HFF-Myc (cell line): ENCODE measurements at places on chromosomes 6 and 20.

GRCh38 chr20:31567380-31567720 is 37.7 kb upstream of the ID1 start:
- DNase-seq: no peak

- DNase-seq: no peak
Observed at GRCh38 chr6:90765491-90765890, 178.6 kb upstream of the MAP3K7 start.

GRCh38 chr6:170083236-170084051 is 207.4 kb downstream of the DLL1 start:
- no peak for DNase-seq

- DNase-seq: no peak
Observed at GRCh38 chr6:157519255-157520116, 138.5 kb downstream of the ZDHHC14 start.

- DNase-seq: no peak
Observed at GRCh38 chr6:106870069-106870468, 104.5 kb downstream of the CD24 start.

- DNase-seq: no peak
Observed at GRCh38 chr20:33108661-33109060, 29.2 kb downstream of the BPIFB4 start.

DNA sequence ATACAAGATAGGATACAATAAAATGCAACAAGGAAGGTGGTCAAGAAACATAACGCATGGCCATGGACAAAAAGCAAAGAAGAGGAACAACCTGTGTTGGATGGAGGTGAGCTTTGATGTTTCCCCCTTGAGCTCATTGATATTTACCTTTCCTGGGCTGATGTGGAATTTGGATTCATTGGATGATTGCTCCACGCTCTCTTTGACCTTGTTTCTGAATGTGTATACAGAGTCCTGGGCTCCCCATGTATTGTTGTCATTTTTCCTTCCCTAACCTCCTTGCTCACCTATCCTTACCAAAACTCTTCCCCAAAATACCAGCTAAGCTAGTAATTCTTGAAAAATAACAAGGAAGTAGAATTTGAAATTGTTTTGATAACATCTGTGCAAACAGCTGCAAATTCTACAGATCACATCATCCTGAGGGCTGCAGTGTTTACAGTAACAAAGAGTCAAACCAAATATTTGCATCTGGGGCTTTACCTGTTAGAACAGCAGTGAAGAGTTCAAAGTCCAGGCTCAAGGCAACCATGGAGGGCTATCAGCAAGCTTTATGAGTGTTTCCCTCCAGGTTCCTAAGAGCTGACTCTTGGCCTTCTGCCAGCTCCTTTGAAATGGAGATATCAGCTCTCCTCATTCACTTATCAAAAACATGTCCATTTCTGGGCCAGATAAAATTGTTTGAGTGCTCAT is 214.3 kb upstream of the MARCKS start:
- no peak for DNase-seq

DNA sequence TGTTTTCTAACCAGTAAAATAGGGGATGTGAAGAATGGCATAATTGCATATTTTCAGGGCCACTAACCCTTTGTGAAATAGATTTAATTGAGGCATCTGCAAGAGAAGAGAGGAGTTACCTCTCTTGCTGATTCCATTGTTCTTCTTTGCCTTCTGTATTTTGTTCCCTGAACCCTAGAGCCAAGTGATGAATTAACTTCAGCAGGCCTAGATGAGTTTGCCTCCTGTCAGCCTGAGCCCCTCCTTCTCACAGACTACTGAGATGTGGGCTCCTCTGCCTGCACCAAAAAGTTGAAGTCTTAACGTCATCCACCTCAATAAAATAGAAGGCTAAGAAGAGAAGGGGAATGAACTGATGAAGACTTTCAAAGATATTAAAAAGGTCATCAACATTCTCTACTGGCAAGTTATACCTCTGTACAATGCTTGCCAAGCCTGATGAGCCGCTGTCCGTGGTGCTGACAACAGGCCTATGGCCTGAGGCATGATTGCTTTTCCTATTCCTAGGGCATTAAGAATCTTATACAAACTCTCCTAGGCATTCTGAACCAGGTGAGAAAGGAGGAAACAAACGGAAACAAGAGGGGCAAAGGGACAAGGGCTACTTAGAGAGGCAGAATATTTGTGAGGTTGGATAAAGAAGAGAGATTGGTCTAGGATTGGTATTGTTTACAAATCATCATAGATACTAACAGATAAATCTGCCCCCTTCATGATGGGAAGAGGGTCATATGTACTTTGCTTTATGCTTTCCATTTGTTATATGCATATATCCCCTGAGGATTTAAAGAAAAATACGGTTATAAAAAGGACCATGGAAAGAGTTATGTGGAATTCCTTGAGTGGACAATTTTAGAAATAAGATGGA is 46.8 kb downstream of the CD24 start:
- peak; percentile 16 for DNase-seq

DNA sequence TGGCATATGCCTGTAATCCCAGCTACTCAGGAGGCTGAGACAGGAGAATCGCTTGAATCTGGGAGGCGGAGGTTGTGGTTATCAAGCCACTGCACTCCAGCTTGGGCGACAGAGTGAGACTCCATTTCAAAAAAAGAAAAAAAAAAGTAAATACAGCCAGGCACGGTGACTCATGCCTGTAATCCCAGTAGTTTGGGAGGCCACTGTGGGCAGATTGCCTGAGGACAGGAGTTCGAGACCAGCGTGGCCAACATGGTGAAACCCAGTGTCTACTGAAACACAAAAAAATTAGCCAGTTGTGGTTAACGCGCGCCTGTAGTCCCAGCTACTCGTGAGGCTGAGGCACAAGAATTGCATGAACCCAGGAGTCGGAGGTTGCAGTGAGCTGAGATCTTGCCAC is 1.5 kb upstream of the NINL start:
- DNase-seq: no peak

DNA sequence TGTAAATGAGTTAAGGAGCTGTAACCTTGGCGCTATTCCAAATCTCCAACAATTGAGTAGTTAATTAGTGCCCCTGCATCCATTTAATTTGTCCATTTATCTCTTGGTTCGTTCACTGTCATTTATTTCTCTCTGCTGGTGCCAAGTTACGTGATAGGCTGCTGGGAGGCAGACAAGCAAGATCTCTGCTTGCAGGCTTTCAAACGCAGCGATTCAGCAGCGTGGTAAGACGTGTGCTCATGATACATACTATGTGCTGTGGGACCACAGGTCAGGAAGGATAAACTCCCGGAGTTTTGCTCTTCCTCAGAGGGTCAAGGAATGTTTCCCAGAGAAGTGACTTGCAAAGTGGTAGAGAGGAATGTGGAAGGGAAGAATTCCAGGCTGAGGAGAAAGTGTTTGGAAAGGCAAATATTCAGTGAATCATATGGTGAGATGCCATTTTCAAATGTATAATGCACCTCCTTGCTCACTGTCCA is 46.4 kb downstream of the UTRN start:
- no peak for DNase-seq
